ENCODE measurements at places on chromosomes 3 and 15.

GRCh38 chr3:45794177-45794560 is 2.2 kb downstream of the SLC6A20 start:
- DNase-seq, result no peak

- DNase-seq, result no peak
These were observed 317.1 kb upstream of the COL8A1 start for GRCh38 chr3:99321261-99321660.

DNA sequence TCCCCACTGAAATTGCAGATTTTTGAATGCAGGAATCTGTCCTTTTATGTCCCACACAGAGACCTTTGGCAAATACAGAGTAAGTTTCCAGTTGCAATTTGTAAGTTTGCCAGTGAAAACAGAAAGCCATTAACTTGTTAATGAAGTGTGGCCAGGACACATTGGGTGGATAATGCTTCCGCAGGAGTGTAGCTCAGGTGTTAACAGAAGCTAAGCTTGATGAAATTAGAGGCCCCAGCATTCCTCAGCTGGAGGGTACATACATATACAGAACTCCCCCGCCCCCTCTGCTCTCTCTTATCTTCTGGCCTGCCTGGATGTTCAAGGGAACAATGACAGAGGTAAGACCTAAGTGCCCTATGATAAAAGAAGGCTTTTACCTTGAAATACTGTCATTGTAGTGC is 8.1 kb upstream of the LRRC2 start:
- no peak for DNase-seq

GRCh38 chr15:77201665-77202064 is 130.8 kb upstream of the TSPAN3 start:
- no peak for DNase-seq

- DNase-seq, result no peak
These were observed 261.3 kb upstream of the NR2E3 start for GRCh38 chr15:71549091-71549490.

DNA sequence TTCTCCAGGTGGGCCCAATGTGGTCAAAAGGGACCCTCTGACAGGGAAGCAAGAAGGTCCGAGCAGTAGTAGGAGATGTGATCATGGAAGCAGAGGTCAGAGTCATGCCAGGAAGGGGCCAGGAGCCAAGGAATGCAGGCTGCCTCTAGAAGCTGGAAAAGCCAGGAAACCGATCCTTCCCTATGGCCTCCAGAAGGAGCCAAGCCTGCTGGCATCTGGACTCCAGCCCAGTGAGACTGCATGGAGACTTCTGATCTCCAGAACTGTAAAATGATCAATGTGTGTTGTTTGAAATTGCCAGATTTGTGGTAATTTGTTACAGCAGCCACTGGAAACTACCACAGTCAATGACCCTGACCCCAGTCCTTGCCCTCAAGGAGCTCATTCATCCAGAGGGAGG is 56.8 kb upstream of the SPATA12 start:
- DNase-seq, result no peak

- DNase-seq, result no peak
These were observed 101.8 kb downstream of the NFKBIZ start for GRCh38 chr3:101950985-101951733.

DNA sequence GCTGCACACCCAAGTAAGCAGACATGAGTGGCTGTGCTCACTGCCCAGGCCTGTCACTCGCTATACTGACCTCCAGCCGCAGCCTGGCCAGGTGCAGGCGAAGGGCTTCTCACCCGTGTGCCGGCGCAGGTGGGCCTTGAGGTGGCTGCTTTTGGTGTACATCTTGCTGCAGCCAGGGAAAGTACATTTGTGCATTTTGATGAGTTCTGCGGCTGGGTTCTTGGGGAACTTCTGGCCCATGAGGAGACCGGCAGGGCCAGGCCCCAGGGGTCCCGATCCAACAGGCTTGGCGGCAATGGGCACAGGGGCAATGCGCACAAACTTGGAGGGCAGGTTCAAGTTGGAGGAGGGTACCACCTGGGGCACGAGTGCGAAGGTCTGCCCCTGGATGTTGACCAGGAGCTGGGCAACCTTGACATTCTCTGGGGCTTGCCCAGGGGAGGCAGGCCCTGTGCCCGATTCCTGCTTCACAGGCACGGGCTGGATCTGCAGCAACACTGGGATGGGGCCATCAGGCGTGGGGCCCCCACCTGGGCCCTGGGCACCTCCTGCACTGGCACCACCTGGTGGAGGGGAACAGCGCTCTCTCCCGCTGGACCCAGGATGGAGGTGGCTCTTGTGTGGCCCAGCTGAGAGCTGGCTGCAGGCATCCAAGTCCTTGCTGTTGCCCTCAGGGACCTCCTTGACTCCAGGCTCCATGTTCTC is 5.3 kb downstream of the KLF15 start:
- no peak for DNase-seq

- no peak for DNase-seq
These were observed 17.4 kb downstream of the PGBD4 start for GRCh38 chr15:34119291-34119690.

DNA sequence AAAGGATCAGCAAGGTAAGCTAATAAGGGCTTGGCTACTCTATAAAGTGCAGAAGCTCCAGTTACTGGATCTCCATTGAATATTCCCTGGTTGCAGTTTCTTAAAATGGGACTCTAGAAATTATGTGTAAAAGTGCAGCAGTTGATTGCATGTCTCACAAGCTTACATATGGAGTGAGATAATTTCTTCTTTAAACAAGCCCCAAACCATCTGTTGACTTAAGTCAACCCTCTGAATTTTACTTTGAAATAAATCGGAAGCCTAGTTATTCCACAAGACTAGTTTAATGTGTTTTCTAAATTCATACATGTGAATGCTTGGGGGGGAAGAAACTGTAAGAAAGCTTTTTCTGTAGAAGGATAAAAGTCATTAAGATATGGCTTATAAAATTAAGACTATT is 664.2 kb downstream of the NLGN1 start:
- no peak for DNase-seq

DNA sequence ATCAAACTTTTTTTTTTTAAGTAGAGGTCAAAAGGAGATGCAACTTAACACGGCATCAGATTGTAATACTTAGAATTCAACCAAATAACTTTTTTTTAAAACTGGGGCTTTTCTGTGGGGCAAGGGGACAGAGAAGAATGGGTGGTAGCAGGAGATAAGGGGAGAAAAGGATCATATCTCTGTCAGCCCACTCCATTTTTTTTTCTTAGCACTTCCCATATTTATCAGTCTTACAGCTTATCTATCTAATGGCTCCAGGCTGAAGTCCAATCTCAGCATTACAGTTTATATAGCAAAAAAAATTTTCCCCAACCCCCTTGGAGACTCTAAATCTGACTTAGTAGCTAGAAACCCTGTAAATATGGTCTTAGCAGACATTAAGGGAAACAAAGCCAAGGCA is 69.3 kb downstream of the PIK3R4 start:
- DNase-seq, result no peak

GRCh38 chr15:63395730-63396151 is 14.1 kb upstream of the CA12 start:
- no peak for DNase-seq

DNA sequence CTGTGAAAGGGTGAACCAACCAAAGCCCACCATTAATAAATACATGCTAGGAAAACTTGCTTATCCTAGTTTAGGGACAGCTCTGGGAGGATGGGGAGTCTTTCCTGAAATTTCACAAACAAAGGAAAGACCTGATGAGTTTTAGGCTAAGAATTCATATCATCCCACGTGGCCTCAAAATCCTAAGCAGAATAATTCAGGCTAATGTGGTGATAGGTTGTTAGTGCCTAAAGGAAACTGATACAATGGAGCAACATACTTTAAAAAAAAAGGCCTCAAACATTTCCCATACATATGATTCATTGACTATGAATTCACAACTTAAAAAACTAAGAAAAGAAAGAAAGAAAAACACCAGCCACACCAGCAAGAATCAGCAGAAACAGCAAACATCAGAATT is 126.9 kb upstream of the CNTN4 start:
- no peak for DNase-seq

DNA sequence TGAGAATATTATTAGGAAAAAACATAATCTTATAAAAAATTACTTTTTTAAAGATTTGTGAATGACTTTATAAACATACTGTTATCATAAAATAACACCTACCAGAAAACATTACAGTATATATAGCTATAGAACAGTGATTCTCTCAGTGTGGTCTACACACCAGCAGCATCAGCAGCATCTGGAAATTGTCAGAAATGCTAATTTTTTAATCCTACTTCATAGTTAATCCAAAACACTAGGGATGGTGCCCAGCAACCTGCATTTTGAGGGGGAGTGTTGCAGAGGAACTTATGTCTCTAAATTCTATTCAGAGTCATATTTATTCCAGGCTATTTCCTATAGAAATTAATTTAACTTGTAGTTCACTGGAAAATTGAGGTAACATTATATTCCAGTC is 1107.8 kb downstream of the IGSF11 start:
- DNase-seq, result no peak

DNA sequence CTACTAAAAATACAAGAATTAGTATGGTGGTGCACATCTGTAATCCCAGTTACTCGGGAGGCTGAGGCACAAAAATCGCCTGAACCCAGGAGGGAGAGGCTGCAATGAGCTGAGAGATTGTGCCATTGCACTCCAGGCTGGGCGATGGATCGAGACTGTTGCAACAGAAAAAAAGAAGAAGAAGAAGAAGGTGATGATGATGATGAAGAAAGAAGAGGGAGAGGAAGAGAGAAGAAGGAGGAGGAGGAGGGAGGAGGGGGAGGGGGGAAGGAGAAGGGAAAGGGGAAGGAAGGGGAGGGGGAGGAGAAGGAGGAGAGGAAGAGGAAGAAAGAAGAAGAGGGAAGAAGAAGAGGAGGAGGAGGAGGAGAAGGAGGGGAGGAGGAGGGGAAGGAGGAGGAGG is 33.2 kb upstream of the ZNF710 start:
- no peak for DNase-seq

GRCh38 chr15:83410532-83410931 is 36.6 kb upstream of the SH3GL3 start:
- no peak for DNase-seq

GRCh38 chr3:138941259-138941885 is 5.6 kb downstream of the FOXL2 start:
- DNase-seq, result no peak

- no peak for DNase-seq
These were observed 90.2 kb upstream of the CMC1 start for GRCh38 chr3:28151207-28151550.

DNA sequence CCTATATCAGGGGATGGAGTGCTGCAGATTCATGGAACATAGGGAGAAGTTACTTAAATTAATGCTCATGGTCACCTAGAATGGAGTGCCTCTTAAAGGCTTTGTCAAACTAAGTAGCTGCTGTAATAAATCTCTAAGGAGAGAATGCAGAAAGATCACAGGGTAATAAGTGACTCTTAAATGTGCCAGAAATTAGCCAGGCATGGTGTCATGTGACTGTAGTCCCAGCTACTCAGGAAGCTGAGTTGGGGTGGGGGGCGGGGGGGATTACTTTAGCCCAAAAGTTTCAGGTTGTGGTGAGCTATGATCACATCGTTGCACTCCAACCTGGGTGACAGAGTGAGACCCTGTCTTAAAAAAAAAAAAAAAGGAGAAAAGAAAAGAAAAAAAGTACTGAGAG is 90.9 kb upstream of the ASB14 start:
- no peak for DNase-seq

GRCh38 chr3:115361806-115362205 is 214.7 kb upstream of the ZBTB20 start:
- DNase-seq, result no peak

- DNase-seq, result no peak
These were observed 23.6 kb downstream of the RHCG start for GRCh38 chr15:89472785-89473256.

- no peak for DNase-seq
These were observed 605.8 kb upstream of the DPPA4 start for GRCh38 chr3:109943181-109943580.
